ENCODE measurements at places on chromosomes 4 and X.

GRCh38 chr4:140617499-140618248, 48.9 kb upstream of the UCP1 start:
- no peak for DNase-seq

DNA sequence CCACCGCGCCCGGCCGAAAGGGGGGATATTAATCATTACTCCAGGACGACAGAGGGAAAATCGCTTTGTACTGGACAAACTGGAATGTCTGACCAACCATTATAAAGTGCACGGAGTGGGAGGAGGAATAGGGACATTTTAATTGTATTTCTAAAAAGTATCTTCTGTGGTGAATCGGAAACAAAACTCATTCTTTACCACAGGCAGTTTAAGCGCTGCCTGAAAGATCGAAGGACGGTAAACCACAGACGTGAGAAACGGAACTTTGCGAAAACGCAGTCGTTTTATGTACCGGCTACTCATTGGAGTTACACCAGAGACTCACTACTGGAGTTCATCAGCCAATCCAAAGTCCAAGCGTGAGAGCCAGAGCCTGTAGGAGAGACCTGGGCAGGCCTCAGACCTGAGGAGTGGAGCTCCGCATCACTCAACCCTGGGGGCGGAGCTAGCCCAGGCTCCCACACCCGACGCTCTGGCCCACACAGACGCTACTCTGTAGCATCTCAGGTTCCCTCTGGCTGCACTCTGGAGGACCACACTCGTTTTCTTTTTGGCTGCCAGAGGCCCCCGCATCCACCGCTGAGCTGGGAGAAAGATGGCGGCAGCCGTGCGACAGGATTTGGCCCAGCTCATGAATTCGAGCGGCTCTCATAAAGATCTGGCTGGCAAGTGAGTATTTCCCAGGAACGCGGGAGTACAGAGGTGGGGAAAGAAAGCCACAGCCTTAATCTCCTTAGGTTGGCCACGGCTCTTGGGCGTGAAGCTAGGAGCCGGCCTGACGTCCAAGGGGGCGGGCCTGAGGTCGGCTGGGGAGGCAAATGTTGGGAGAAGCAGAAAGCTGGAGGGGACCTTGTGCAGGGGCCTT, at the start of gene COPS4:
COPS4 (plus strand) TSS at position 554 of the 865 bp plus-strand sequence; CDS start at position 596, 42 bp downstream.
- peak; percentile 99 for DNase-seq

DNA sequence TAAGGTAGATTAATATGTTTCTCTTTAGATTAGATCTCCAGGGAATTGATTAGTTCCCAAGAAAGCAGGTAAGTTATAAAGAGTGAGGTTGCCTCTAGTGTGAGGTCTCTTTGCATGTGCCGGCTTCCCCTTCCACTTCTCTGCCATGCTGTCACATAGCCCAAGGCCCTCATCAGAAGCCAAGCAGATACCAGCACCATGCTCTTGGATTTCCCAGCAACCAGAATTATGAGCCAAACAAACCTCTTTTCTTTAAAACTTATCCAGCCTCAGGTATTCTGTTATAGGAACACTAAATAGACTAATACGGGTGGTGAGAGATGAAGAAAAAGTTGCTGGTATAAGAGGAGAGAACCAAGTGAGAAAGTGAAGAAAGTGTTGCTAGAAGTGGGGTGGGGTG, 15.1 kb downstream of the ANKRD50 start:
- no peak for DNase-seq

- DNase-seq: no peak
Measured at GRCh38 chr4:22850055-22850454, 157.3 kb downstream of the GBA3 start.

- no peak for DNase-seq
Measured at GRCh38 chrX:72280321-72280845, 3.3 kb upstream of the RPS4X start.

GRCh38 chr4:152009983-152010709, 249.3 kb upstream of the GATB start:
- DNase-seq: no peak

- DNase-seq: no peak
Measured at GRCh38 chrX:132077414-132077813, 50.4 kb downstream of the FRMD7 start.

DNA sequence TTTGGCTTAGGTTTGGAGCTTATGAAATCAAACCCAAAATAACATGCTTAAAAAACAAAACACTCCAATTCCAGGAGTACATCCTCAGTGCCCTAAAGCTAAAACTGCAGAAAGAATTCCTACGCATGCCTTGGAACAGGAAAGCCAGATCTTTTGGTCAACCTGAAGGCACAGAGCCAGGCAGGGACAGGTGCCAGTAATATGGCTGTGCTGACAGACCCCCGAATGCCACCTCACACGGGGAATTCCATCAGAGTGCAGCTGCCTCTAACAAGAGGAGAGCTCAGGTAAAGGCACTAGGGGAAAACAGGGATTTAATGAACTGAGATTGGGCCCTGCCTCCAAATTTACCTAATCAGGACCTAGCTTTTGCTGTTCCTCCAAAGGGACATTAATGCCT, 77.1 kb downstream of the SHISA3 start:
- DNase-seq: no peak

GRCh38 chr4:174928575-174929253, 10.6 kb downstream of the ADAM29 start:
- DNase-seq: no peak

DNA sequence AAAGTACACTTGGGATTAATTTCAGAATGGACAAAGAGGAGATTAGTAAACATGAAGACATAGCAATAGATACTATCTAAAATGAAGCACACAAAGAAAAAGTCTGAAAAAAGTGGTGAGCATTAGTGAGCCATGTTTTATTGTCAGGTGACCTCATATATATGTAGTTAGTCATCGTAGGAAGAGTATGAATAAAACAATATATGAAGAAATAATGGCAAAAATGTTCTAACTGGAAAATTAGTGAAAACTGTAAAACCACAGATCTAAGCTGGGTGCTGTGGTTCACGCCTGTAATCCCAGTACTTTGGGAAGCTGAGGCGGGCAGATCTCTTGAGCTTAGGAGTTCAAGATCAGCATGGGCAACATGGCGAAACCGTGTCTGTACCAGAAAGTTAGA, 67.9 kb downstream of the RBPJ start:
- DNase-seq: no peak

DNA sequence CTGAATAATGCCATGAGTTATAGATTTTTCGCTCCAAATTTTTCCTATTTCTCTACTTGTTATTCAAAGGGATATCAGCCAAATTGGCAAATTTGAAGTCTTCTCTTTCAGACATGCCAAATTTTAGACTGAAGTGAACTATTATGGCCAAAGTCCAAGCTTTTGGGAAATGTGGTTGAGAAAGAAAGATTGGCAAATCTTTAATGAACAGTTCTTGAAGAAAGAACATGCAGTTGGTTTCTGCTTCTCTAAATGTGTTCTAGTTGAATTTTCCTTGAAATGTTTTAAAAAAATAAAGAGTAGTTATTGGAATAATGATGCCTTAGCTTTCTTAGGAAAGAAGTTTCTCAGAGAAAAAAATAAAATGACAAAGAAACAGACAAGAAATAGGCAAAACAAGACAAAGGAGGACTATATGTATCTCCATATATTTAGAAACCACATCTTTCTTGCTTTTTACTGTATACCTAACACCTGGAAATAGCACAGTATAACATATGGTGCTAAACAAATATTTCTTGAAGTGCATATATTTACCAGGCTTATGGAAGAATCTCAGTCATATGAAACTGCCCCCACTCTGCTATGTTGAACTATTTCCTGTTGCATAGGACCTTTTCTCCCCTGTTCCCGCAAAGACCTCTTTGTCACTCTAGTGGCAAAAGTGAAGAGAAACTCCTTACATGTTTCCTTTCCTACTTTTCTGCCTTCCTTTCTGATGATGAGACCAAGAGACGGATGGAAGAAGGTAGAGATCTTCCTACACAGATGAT, 250.0 kb downstream of the ARHGAP24 start:
- no peak for DNase-seq

DNA sequence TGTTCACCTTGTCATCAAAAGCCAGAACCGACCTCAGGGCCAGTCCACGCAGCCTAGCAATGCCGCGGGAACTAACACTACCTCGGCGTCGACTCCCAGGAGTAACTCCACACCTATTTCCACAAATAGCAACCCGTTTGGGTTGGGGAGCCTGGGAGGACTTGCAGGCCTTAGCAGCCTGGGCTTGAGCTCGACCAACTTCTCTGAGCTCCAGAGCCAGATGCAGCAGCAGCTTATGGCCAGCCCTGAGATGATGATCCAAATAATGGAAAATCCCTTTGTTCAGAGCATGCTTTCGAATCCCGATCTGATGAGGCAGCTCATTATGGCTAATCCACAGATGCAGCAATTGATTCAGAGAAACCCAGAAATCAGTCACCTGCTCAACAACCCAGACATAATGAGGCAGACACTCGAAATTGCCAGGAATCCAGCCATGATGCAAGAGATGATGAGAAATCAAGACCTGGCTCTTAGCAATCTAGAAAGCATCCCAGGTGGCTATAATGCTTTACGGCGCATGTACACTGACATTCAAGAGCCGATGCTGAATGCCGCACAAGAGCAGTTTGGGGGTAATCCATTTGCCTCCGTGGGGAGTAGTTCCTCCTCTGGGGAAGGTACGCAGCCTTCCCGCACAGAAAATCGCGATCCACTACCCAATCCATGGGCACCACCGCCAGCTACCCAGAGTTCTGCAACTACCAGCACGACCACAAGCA, 898 bp downstream of the UBQLN2 start:
- no peak for DNase-seq

GRCh38 chr4:66640233-66640990, 904.9 kb downstream of the CENPC start:
- DNase-seq: no peak

- peak; percentile 67 for DNase-seq
Measured at GRCh38 chr4:184163813-184164212, 53.9 kb downstream of the ENPP6 start.

- DNase-seq: no peak
Measured at GRCh38 chrX:149799938-149800337, 18.2 kb downstream of the MAGEA9 start.

- no peak for DNase-seq
Measured at GRCh38 chrX:54166915-54167314, 16.1 kb downstream of the FAM120C start.

- DNase-seq: no peak
Measured at GRCh38 chr4:110492522-110492921, 16.6 kb downstream of the ENPEP start.

DNA sequence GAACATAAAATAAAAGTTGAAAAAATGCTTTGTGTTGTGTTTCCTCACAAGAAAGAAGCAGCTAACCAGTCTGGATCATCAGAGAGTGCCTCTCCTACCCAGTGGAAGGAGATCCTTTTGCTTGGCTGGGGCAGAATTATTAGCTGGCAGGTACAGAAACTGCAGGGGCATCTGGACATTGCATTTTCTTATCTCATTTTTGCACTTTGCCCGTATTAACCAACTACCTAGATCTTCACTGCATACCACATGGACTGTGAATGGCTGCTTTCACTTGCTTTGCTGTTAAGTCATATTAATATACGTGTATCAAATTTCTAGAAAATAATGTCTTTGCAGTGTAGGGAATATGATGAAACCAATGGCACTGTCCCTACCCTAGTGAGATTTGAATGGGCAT, 52.9 kb upstream of the PDGFRA start:
- no peak for DNase-seq

DNA sequence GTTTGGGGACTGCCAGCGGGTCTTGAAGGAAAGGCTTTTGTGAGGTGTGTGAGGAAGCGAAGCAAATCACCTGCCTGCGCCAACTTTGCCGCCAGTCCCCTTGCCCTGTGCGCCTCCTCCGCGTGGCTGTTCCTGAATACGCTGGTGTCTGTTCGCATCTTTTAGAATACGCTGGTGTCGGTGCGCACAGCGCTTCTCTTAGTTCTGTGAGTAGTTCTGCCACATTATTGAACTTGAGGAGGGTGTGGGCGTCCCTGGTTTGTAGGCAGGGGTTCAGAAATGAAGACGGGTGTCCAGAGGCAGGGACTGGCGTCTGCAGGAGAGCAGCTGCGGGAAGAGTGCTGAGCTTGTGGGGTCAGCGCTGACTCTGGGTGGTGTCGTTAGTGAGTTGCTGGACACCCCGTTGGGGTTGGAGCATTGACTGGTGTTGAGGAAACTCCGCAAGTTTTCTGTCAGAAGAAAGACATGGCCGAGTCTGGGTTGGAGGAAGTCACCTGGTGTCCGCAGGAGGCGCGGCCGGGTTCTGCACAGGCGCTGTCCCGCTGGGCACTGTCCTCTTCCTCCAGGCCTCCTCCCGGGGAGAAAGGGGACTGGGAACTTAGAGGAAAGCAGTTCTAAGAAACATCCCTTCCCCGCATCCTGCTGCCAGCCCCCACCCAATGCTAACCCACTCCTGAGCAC, 930 bp downstream of the ZNF718 start:
- peak; percentile 30 for DNase-seq

DNA sequence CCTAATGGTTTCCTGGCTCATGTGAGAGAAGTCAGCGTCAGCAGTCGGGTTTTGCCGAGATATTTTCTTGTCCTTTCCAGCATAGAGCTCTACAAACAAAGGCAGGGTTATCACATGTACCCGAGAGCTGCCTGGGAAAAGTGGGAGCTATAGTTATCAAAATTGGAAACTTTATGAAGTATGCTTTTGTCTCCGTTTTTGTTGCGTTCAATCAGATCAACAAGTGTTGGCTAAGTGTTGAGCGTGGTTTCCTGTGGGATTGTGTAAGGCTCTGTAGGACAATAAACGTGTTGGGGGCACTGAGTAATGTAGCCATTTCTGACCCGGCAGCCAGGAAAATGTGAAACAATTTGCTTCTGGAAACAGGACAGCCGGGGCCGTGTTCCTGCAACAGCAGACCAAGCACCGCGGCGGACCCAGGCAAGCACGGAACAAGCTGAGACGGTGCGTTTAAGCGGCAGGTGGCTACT, at the start of gene BMX:
BMX (plus strand) TSS at position 311 of the 470 bp plus-strand sequence. CDS start 7,547 bp downstream, outside the sequence.
- DNase-seq: no peak

GRCh38 chr4:118953276-118953675, 64.6 kb downstream of the SYNPO2 start:
- no peak for DNase-seq

DNA sequence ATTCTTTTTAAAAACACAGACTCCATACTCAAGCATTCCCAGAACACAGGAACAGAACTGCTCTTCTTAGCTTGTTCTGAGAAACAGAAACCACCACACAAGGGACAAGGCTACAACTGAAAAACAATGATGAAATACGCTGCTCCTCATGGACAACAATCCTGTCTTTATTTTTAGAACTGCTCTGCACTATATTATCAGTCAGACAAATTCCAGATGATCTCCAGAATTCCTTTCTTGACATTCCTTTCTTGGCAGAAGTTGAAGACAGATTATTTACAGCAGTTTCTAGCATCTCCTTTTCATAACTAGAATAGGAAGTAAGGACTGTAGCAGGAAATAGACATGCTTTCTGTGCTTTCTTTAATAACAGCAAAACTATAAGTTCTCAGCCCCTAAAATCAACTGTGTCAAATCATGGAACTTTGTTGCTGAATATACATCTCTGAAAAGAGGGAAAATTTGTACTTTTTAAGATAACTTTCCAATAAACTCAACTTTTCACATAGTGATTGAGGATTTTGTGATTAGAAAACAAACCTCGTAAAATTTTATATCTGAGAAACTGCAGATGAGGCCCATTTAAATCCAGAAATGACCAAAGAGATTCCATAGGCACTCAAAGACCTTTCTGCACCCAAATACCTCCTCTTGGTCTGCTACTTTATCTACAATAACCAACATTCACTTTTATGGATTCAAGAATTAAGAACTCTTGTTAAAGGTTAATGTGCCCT, 35.9 kb downstream of the ANTXR2 start:
- DNase-seq: peak; percentile 82

GRCh38 chr4:56653461-56654237, 27.4 kb downstream of the HOPX start:
- no peak for DNase-seq

Measured in SK-MEL-5 (cell line).